ENCODE measurements at places on chromosomes 13 and 19.

DNA sequence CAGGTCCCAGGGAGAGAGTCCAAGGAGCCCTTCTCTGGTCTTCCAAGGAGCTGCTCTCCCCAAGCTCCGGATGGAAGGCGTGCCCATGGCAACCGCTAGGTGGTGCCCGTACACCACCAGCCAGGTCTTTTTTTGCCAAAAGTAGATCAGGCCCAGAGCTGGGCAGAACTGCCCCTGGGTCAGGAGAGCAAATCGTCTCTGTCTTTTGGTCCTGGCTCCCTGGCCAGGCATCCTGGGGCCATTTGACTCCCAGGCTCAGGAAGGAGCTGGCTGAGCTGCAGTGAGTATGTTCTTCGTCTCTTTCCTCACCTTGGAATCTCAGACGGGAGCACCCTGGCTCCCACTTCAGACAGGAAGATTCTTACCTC is 24.6 kb upstream of the BCL3 start:
- peak; percentile 55 for DNase-seq

- DNase-seq, result no peak
Observed at GRCh38 chr13:113769106-113769505, 10.1 kb downstream of the TMEM255B start.

GRCh38 chr19:13958043-13958442 is 5.7 kb downstream of the DCAF15 start:
- no peak for DNase-seq

GRCh38 chr13:109166804-109167203 is 537.4 kb downstream of the MYO16 start:
- no peak for DNase-seq

DNA sequence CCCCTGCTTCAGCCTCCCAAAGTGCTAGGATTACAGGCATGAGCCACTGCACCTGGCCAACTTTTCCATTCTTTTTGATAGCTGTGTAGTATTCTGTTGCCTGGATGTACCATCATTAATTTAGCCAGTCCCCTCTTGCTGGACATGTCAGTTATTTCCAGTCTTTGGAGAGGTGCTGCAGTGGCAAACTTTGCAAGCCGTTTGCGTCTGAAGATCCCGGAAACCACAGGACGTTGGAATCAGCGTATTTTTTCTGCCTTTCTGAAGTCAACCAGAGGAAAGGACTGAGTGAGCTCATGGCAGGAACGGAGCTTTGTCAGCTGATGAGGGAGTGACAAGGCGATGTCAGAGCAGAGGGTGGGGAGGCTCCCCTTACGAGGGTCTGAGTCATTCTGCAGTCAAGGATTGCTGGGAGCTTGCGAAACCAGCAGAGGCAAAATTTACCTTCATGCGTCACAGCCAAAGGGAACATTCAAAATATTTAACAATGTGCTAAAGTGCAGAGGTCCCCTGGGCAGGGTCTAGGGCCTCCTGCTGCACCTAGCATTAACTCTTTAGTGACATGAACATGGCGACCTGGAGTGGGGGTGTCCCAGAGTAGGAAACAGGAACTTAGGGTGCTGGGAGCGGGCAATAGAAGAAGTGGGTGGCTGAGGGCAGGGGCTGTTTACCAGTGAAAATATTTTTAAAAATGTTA is 5.6 kb downstream of the C5AR1 start:
- DNase-seq, result peak; percentile 24

GRCh38 chr19:41302624-41303351 is 7.2 kb upstream of the CCDC97 start:
- DNase-seq, result no peak

GRCh38 chr13:78625384-78625783 is 22.0 kb upstream of the POU4F1 start:
- DNase-seq, result no peak

DNA sequence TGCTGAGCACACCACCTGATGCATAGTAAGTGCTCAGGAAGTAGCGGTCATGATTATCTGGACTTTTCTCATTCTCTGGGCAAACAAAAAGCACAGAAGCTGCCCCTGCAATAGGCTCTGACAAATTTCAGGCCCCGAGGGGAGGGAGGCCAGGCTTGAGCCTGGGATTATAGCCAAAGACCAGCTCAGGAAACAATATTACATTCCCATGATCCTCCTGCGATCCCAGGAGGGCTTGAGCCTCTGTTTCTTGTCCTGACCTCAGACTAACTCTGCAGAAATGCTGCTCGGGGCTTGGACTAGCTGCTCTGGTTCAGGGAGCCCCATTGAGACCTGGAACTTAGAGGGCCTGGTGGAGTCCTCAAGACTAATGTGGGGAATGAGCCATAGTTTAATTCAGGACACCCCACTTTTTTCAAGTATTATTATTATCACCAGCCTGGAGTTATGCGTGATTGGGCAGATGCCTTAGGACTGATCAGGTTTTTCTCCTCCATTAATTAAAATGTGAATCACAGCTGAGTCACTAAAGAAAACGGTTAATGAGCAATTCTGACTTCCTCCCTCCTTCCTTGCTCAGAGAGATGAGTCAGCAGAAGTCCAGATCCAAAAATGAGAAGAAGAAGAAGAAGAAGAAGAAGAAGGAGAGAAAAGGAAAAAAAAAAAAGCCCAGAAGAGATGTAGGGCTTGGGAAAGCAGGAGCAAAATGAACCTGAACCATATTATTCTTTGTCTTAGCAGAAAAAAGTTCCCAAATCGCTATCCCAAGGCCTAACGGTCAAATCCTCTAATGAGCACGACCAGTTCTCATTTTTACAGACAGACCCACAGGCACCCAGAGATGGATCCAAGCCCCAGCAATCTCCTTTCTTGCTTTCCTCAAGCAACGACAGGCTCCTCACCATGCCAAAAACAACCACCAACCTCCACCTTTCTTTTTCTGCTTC is 107.2 kb downstream of the CACNA1A start:
- no peak for DNase-seq

All from occipital lobe (tissue), 3 donors.